Left lung (tissue), 14 donors: ENCODE measurements at places on chromosomes 2 and 18.

DNA sequence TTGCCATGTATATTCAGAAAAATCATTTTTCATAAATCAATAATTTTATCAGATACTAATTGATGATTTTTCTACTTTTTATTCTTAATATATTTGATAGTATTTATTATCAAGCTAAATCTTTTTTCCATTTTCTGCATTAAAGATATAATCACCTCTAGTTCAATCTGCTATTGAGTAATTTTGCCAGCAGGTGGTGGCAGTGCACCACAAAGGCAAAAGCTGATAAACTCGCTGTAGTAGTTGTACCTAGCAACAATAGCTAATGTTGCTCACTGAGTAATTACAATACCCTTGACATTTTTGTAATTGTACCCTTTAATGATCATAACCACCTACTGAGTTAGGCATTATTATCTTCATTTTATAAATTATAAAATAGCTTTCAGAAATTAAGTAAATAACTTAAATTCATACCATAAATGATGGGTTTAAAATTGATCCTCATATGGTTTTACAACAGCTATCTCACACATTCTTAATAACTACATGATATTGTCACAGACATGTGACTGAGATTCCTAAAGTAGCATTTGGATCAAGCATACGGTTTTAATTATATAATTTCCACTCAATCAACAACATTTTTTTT is 52.0 kb upstream of the CALCRL start:
- peak; percentile 73 for DNase-seq

- no peak for DNase-seq
Observed at GRCh38 chr18:12990123-12990475, 1.1 kb upstream of the CEP192 start.

- no peak for DNase-seq
Observed at GRCh38 chr18:76374330-76375281, 120.4 kb downstream of the ZNF516 start.

GRCh38 chr2:26455670-26456439 is 22.1 kb downstream of the OTOF start:
- DNase-seq: peak; percentile 70

DNA sequence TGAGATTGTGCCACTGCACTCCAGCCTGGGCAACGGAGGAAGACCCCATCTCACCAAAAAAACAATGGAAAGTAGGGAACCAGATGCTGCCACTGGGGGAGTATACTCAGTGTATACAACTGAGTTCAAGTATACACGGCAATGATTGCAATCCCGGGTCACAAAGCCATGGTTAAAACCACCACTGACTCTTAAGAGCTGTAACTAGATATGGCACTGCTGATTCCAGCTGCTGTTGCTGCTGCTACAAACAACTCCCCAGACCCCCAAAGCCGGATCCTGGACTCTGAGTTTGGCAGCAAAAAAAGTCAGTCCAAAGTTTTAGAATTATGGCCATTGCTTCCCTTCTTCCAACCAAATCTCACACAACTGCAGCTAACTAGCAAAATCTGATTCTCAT is 43.7 kb upstream of the COX7A2L start:
- DNase-seq: no peak

- DNase-seq: no peak
Observed at GRCh38 chr2:177289824-177290628, 25.5 kb upstream of the NFE2L2 start.

DNA sequence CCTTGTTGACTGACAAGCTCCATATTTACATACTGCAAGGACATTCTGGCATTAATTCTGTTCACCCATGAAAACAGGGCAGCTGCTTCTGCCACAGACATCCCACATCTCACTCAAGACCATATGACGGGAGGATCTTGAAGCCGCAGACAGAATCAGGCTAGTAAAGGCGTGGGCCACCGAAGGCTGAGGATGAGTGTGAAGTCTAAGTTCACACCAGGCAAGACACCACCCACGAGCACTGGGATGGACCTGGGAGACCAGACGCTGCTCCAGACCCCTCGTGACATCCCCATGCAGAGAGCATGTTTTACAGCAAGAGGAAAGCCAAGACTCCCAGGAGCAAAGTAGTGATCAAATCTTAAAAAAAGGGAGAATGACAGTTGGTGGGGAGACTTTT is 3.2 kb downstream of the FHL2 start:
- DNase-seq: no peak

DNA sequence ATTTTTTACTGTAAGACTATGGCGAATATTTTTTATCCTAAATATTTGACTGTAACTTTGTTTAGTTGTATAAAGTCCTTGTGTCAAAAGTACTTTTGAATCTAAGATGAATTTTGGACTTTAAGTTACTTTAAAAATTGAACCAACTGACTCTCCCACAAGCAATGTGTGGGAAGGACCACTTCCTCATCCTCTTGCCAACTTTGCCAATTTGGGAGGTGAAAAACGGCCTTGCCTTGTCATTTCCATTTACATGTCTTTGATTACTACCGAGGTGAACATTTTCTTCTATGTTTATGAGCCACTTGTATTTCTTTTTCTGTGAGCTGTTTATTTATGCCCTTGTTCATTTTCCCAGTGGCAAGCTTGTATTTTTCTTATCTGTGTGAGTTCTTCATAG is 12.8 kb upstream of the MSGN1 start:
- DNase-seq: no peak

DNA sequence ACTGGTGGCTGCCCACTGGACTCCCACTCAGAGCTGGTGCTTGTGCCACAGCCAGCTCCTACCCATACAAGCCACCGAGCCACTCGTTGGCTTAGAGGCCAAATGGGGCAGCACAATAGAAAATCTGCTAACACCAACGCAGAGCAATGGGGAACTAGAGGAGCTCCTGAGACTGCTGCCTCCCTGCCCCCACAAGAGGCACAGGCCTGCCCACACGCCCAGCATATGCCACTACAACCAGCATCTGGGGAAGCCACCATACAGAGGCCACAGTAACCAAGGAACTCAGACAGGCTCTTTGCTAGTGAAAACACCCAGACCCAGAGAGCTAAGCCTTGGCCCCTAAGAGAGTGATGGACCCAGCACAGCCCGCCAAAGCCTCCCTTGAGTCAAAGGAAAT is 231.2 kb upstream of the RAB6C start:
- DNase-seq: no peak
